ENCODE measurements at places on chromosomes 3 and 15.

GRCh38 chr3:16665282-16665741 lies 60.1 kb upstream of the DAZL start:
- DNase-seq, result no peak

DNA sequence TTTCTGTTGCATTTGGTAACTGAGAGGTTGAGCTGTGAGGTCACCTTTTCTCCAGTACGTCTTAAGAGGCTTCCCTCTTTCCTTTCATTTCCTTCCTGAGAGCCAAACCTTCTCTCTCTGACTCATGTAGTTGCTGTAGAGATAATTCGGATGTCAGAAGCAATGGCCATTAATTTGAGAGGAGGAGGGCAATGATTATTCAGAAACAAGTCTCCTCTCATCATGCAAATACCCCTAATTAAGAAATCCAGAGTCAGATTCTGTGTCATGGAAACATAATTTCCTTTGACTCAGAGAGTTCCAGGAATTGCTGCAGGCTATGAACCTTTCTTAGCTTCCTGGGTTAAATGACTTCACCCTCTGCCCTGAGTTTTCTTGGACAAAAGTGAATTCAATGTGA lies 59.0 kb upstream of the GSK3B start:
- no peak for DNase-seq

GRCh38 chr15:49383266-49383665 lies 39.8 kb upstream of the FGF7 start:
- no peak for DNase-seq

- DNase-seq, result peak; percentile 41
Observed at GRCh38 chr3:100463002-100463401, 29.4 kb upstream of the TMEM45A start.

- no peak for DNase-seq
Observed at GRCh38 chr15:32866454-32867312, 148.9 kb downstream of the GREM1 start.

GRCh38 chr3:11173828-11174465 lies 19.7 kb downstream of the HRH1 start:
- DNase-seq, result no peak

DNA sequence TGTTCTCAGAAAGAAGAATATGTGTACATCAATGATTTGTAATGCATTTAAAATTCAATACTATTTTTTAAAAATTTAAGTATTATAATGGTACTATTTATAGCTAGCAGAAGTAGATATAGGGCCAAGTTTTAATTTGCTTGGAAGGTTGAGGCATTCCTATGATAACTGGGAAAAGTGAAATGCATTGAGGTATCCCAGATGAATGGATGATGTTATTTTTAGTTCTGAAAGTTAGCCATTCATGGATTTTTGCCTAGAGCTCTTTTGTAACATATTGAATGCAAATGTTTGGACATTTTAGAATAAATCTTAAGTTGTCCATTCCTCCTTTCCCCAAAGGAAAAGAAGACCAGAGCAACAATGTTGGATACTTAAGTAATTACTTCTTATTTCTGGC lies 47.6 kb downstream of the GAP43 start:
- DNase-seq, result no peak

DNA sequence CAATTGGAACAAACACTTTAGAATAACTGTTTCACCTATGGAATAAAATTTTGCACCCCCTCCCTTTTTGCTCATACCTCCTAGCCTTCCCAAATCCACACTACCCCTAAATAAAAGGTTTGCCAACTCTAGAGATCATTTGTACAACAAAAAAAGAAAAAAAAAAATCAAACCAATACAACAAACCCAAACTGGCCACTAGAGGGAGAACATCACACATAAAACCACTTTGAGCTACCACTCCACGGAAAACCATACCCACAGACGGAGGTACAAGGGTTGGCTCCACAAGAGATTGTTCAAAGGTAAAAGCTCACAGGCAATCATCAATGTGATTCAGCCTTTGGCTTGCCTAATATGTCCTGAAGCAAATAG lies 47.6 kb downstream of the SETMAR start:
- peak; percentile 60 for DNase-seq

DNA sequence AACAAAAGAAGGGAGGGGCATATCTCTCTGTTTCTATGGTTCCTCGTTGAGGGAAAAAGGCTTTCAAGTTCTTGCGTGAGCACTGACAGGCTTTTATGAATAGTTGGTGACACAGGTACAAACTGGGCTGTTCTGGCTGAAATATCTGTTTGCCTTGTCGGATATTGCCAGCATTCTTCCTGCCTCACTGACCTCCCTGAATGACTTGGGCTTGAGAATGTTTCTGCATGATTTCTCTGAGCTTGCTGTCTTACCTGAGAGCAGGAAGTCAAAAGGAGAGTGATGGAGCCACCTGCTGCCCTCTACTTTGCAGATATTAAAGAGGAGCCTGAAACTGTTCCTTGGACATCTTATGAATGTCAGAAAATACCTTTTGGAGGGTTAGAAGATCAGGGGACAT lies 4.8 kb downstream of the GCNT3 start:
- DNase-seq, result no peak

- no peak for DNase-seq
Observed at GRCh38 chr3:149812165-149812605, 830 bp upstream of the RNF13 start.

GRCh38 chr15:63258658-63259057 lies 18.7 kb upstream of the APH1B start:
- no peak for DNase-seq

GRCh38 chr3:53795176-53795575 lies 51.0 kb downstream of the CHDH start:
- no peak for DNase-seq

GRCh38 chr3:45596290-45596791 lies 1.8 kb downstream of the LIMD1 start:
- DNase-seq, result peak; percentile 82

DNA sequence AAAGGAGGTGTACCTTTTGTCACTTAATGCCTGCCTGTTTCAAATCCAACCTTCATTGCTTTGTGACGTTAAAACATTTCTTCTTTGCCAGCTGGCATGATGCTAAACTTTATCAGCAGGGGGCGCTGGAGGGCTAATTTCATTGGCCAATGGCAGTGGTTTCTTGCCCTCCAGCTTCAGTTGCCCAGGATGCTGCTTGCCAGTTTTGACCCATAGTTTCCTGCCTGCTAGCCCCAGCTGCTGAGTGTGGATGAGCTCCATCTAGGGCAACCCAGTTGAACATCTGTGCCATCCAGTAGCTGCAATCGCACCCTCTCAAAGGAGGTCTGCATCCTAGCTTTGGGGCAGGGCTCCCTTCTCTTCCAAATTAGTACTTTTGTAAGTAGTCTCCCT lies 22.1 kb downstream of the ACKR2 start:
- DNase-seq, result peak; percentile 38

GRCh38 chr15:42581272-42581730 lies 5.9 kb downstream of the STARD9 start:
- DNase-seq, result peak; percentile 59

DNA sequence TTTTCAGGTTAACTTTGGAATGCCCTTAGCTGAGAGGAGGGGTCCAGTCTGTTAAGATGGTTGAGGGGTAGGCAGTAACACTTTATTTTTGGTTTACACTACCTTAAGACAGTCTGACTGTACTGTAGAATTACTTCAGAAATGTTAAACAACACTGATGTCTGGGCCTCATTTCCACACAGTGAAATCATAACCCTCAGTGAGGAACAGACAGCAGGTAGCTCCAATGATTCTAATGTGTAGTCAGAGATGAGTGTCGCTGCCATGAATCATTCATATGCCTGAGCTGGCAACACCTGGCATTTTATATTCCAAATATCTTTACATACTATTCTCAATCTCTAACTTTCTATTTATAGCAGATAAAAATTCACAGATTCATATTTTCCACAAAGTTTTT lies 37.3 kb upstream of the POU1F1 start:
- no peak for DNase-seq

GRCh38 chr3:73052857-73053256 lies 8.6 kb upstream of the EBLN2 start:
- DNase-seq, result no peak

- DNase-seq, result peak; percentile 59
Observed at GRCh38 chr3:14461748-14462324, 59.4 kb downstream of the SLC6A6 start.
